Activated T-cell treated with anti-CD3 and anti-CD28 coated beads for 48 hours (primary cell): ENCODE measurements at places on chromosomes 13 and 19.

- no peak for DNase-seq
Measured at GRCh38 chr19:6287269-6287885, 7.6 kb upstream of the MLLT1 start.

GRCh38 chr13:26623125-26623524, 65.6 kb downstream of the WASF3 start:
- no peak for DNase-seq

GRCh38 chr19:46974181-46974580, 45.5 kb upstream of the NPAS1 start:
- no peak for DNase-seq

- no peak for DNase-seq
Measured at GRCh38 chr19:3065675-3066357, 3.5 kb upstream of the TLE5 start.

- DNase-seq = no peak
Measured at GRCh38 chr19:46144756-46145155, 3.3 kb upstream of the IGFL2 start.

- DNase-seq = no peak
Measured at GRCh38 chr13:20826843-20827560, 53.2 kb upstream of the EEF1AKMT1 start.

GRCh38 chr19:28793391-28794168, 419.4 kb downstream of the UQCRFS1 start:
- no peak for DNase-seq
